ENCODE measurements at places on chromosomes 3 and 15. TPM values are rescaled to one million over a fixed set of nuclear protein-coding genes. Genes with fewer than 3 reads are reported as not detected.

Gene STRIT1
- not detected for total RNA-seq

Gene CELF6
- 0.36 TPM for total RNA-seq

Gene IL17RE
- total RNA-seq, result 0.29 TPM

Gene UBAP1L
- 3.3 TPM for total RNA-seq

Gene RGMA
- total RNA-seq, result 2.5 TPM

Gene DPPA2
- not detected for total RNA-seq

Gene CCR3
- total RNA-seq, result not detected

Gene SST
- total RNA-seq, result not detected

Gene CRELD1
- total RNA-seq, result 7.6 TPM

Gene BCL2A1
- 0.29 TPM for total RNA-seq

Gene PSTPIP1
- not detected for total RNA-seq

Gene KBTBD12
- not detected for total RNA-seq

Gene LDHAL6B
- not detected for total RNA-seq

Gene GAP43
- total RNA-seq, result 2.1 TPM

Gene DOCK3
- 0.36 TPM for total RNA-seq

Gene DET1
- total RNA-seq, result 7.6 TPM

Gene LIPH
- total RNA-seq, result not detected

Gene TOPBP1
- total RNA-seq, result 33.7 TPM

Gene PRR20G
- not detected for total RNA-seq

Gene TRIM42
- total RNA-seq, result not detected

Gene GOLGA8G
- total RNA-seq, result not detected

Gene SPATA16
- not detected for total RNA-seq

Gene STAB1
- total RNA-seq, result 1.1 TPM

Gene MAP2K1
- total RNA-seq, result 21.2 TPM

Gene CHST14
- total RNA-seq, result 13.6 TPM

All from osteoblast (primary cell).